ENCODE measurements at places on chromosomes 12 and 14.

GRCh38 chr14:73168691-73169090, 32.4 kb downstream of the PSEN1 start:
- no peak for DNase-seq

DNA sequence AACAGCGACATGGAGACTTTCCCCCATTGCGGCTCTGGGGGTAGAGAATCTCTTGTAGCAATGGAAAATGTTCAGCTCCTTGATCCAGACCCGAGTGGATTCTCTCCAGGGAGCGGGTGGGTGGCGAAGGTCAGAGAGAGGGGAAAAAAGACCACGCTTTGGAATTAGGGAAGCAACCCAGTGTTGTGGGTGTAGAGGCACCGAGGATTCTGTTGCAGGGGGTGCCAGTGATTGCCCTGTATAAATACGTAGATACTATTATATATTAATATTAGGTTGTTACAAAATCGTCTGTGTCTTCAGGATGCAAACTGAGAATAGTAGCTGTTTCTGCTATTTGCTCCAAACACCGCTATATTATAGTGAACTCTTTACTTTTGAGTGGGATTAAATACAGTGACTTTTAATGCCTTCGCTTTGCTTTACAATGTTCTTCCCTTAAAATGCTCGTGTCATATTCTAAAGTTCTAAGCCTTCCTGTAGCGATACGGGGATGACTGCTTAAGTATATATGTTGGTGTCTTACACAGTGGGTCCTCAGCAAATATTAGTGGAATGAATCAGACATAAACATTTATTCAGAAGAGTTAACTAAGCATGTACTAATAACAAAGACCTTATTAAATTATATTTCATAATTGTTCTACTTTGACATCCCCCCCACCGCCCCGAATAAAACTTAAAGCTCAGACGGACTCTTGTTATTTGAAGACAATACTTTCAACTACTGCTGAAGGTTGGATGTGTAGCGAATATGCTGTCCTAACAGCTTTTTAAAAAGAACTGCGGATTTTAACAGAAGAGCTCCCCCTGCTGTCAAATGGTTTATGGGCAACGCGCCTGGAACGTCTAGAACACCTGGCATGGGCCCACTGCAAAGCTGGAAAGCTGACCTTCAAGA, 136.4 kb upstream of the KRAS start:
- DNase-seq: peak; percentile 63

- no peak for DNase-seq
Observed at GRCh38 chr14:103136388-103137271, 13.4 kb downstream of the TNFAIP2 start.

DNA sequence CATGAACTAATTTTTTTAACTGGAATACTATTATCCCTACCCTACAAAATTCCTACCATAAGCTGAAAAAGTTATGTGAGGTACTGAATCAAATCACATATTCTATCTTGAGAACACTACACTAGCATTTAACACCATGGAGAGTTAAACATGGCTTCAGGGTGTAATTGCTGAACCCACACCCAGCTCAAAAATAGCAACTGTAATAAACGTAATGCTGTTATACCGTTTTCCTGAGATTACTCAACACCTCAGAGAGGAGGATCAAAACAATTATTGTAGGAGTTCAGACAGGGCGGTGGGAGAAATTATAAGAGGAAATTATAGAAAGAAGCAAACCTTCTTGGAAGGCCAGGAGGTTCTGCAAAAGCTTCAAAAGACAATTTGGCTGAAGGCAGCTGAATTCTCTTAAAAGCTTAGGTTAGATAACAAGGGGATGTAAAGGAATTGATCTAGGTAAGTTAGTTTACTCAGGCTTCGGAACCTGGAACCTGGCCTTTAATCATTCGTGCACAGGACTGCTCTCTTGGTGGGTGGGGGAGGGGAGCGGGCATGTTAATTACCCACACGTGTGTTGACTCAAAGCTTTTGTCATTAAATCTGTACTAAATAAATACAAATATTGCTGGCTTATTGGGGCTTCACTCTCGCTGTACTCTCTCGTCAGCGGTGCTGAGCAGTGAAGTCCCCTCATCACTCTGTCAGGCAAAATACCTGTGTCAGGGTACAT, 12.1 kb upstream of the IPO8 start:
- DNase-seq: no peak

GRCh38 chr14:92437729-92438285, 75.8 kb upstream of the RIN3 start:
- DNase-seq: no peak

GRCh38 chr12:53659571-53659981, 16.3 kb downstream of the ATP5MC2 start:
- DNase-seq: no peak

DNA sequence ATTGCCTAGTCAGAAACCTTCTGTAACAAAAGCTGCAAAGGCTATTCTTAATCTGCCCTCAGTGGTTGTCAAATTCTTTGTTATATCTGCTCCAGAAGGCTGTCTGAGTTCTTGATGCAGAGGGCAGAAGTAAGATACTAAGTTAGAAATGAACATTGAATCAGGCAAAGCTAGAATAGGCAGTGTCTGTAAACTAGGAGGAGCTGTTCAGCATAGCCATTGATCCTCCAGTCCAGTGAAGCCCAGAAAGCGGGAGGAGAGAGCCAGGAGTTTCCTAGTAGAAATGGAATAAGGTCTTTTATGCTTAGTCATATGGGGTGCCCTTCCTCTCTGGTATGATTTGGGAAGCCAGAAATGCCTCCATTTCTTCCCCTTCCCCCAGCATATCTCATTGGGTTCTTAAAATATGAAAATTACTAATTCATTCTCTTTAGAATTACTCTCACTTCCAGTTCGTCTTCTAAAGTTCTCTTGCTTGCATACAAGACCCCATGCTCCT, 76.2 kb downstream of the APAF1 start:
- DNase-seq: no peak

DNA sequence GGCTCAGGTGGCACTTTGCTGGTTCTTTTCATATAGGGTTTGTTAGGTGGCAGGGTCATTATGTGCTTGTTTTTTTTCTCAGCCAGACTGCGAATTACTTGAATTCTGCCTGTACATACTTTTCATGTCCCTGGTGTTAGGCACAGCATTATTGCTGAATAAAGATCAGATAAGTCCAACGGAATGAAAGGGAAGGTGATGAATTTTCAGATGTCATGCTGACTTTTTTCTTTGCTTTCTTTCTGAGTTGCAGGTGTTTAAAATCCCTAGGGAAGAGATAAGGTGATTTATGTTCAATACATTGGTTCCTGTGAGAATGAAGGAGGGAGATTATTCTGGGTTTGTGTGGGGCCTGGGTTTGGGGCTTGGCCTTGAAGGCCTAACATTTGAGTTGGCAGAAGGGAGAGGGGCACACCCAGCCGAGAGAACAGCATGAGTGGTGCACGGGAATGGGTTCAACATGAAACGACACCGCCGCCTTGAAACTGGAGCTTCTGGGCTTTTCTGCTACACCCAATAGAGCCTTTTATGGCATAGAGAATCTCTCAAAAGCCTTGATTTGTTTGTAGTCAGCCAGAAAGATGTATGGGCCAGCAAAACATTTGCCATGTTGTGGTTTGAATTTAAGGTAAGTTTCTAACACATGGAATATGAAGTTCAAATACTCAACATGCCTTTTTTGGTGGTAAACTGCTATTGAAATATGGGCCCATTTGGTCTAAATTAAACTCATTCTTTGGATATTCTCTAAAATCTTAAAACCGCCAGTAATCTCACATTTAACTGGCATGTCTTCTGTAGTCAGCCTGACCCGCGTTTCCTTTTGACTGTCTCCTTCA, 477.0 kb downstream of the PCNX1 start:
- no peak for DNase-seq

DNA sequence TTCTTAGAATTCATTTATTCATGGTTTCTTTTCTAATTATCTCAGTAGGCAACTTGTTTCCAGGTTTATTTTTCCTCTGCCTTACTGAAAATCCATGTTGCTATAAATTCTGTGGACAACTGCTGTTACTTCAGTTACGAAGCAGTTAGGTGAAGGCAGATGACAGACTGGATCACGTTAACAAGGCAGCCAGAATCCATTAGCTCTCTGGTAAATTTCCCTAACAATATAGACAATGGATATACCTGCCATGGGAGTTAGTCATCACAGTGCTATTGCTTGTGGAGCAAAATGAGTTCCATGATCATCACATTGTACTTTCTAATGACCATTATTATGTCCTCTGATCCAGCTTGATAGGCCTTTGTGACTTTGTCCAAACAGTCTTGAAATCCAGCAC, 291.5 kb downstream of the NELL2 start:
- no peak for DNase-seq

- DNase-seq: no peak
Observed at GRCh38 chr12:11762723-11763326, 113.4 kb downstream of the ETV6 start.

GRCh38 chr14:30988509-30988908, 36.9 kb upstream of the AP4S1 start:
- no peak for DNase-seq

DNA sequence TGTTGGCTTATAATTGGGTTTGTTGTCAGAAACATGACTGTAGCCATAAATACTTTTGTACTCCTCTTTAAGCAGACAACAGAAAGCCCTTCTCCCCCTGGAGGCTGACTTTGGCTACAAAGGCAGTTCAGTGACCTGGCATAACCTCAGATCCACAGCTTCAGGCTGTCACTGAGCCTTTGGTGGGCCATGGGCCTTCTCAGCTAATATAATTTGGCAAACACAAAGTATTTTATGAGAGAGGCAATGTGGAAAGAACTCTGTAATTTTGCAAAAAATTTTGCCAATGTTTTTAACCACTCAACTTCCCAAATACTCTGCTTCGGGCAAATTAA, 15.5 kb upstream of the MGP start:
- DNase-seq: no peak

GRCh38 chr14:51337520-51337919, 97.5 kb downstream of the TMX1 start:
- DNase-seq: no peak

DNA sequence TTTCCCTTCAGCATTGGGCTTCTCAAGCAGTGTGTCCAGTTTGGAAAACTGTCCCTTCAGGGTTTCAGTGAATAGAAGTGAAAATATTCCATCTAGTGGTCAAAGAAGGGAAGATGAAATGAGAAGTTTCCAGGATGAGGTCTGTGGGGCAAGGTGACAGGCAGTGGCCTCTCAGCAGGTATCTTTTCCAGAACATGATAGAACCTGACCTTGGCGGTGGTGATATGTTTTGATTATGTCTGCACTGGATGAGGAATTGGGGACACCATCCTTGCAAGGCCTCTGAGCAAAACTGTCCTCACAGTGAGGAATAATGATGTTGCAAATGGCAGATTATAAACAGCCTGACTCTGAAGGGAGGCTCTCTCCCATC, 4.7 kb downstream of the GPX2 start:
- no peak for DNase-seq

DNA sequence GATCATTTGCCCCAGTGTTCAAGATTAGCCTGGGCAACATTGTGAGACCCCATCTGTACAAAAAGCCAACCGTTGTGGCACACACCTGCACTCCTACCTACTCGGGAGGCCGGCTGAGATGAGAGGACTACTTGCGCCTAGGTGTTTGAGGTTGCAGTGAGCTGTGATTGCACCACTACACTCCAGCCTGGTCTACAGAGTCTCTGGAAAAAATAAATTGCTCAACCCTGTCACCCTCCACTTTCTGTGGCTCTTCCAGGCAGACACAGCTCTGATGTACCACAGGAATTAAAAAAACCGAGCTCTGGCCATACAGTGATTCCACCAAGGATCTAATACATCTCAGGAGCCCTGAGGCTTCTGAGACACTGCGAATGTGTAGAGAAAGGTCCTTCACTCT, 14.4 kb downstream of the TIMELESS start:
- no peak for DNase-seq

- DNase-seq: no peak
Observed at GRCh38 chr12:124422142-124422569, 127.3 kb downstream of the RFLNA start.

DNA sequence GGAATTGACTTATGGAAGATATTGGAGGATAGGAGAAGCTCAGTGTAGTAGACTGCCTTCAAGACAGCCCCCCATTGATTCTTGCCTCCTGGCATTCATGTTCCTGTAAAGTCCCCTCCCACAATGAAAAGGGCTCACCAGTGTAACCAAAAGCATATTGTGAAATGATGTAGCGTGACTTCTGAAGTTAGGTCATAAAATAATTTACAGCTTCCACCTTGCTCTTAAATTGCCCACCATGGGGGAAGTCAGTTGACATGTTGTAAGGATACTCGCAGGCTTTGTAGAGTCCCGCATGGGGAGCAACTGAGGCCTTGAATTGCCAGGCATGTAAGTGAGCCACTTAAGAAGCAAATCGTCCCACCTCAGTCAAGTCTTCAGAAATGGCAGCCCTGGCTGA, 25.1 kb downstream of the GTSF1 start:
- DNase-seq: no peak

- DNase-seq: peak; percentile 39
Observed at GRCh38 chr14:99568567-99569560, 35.1 kb downstream of the CCDC85C start.

DNA sequence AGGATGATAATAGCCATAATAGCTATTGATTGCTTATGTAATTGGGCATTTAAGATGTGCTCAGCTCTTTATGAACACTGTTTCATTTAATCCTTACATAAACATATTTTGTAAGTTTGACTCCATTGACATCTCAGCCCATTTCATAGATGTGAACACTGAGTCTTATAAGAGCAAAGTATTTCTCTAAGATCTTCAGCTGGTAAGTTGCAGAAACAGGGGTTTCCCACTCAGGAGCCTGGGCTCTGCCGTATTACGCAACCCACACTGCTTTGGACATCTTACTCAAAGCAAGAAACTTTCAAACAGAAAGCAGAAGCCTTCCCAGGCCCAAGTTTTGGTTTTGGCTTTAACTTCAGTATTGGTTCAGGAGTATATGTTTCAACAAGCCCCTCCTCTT, 705.1 kb downstream of the MED13L start:
- no peak for DNase-seq

- DNase-seq: peak; percentile 62
Observed at GRCh38 chr12:26126340-26127284, 1.8 kb upstream of the BHLHE41 start.

DNA sequence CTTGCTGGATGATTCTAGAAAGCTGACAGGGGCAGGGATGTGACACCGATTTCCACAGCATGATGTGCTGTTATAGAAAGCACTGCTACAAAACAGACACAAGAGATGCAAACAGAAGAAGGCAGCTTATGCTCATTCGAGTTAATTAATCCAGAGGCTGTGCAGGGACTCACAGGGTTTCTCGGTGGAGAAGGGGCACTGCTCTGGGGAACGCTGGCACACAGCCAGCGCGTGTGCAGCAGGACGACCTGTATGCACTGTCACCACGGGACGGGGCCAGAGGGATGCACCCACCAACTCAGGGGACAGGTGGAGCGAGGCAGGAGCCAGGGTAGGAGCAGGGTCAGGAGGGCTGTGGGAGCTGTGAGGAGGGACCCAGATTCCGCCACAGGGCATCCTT, 143.5 kb downstream of the RIMBP2 start:
- no peak for DNase-seq

GRCh38 chr12:123058980-123059379, 78.5 kb downstream of the ARL6IP4 start:
- DNase-seq: no peak

- DNase-seq: no peak
Observed at GRCh38 chr12:19410211-19410610, 29.1 kb upstream of the AEBP2 start.

DNA sequence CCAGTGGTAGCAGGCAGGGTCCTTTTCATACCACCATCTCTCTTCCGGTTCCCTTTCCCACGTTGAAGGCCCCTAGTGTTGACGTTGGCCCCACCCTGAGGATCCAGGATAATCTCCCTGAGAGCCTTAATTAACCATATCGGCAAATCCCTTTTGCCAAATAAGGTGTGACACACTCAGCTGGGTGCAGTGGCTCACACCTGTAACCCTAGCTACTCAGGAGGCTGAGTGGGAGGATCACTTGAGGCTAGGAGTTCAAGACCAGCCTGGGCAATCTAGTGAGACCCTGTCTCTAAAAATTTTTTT, 2.8 kb upstream of the TMEM119 start:
- no peak for DNase-seq

Measured in COLO829 (cell line).